Suppressor macrophage (primary cell): ENCODE measurements at places on chromosomes 16 and 17.

DNA sequence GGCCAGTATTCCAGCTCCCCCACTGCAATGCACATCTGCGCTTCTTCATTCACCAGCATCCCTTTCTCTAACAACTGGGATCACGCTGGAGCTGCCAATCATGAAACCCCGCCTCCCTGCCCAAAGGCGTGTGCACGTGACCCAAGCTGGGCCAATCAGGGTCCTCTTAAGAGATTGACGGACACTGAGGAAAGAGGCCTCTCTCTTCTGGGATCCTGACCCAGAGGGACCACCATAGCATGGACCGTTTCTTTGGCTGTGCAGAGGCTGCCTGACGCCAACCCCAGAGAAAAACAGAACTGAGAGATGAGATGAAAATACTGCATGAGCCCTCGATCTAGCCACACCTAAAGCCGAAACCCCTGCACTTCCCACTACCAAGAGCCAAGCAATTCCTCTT lies 32.0 kb downstream of the COTL1 start:
- peak; percentile 34 for DNase-seq

GRCh38 chr16:89853306-89853993 lies 19.9 kb upstream of the TCF25 start:
- DNase-seq: no peak

DNA sequence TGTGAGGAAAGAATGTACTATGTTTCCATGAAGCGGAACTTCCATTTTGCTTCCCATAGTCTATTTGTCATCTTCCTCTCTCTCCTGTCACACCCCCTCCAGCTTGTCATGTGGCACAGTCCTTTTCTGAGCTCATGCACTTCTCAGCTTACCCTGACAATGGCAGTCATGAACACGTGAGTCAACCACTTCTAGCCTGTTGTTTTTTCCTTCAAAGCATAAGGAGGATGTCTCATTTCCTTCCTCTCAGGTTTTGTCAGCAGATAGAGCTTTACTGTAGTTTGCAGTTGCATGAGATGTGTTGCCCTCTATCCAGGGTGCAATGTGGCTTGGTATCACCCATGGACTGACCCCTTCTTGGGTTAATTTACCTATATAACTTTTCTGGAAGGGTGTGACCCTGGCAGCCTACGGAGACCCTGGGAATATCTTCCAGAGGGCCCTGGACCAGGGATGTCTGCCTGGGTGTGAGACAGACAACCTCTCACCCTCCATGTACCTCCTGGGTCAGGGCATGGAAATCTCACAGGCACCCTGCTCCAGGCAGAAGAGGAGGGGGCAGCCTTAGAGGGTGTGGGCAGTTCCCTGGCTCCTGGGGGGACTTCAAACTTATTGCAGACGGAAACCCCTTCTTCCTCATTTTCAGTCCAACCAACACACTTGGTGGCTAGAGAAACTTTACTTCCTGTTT lies 4.0 kb upstream of the ZNF267 start:
- peak; percentile 99 for DNase-seq

- no peak for DNase-seq
These were observed 17.7 kb upstream of the MNT start for GRCh38 chr17:2418572-2418971.
